ENCODE measurements at places on chromosomes 5 and 9. TPM values are rescaled to one million over a fixed set of nuclear protein-coding genes. Genes with fewer than 3 reads are reported as not detected.

GRCh38 chr9:92480291-92480771 is 2.0 kb downstream of the ASPN start:
- no peak for DNase-seq

- DNase-seq: no peak
Measured at GRCh38 chr5:93582167-93582462, 907 bp upstream of the NR2F1 start.

GRCh38 chr5:173265433-173265832 is 30.4 kb upstream of the NKX2-5 start:
- DNase-seq: no peak

The EGFLAM gene
- 0.49 TPM for total RNA-seq

The KIF20A gene
- total RNA-seq: 52.6 TPM

The PRLR gene
- 0.02 TPM for total RNA-seq
